ENCODE measurements at places on chromosomes 5 and 9.
A peak's percentile ranks its signal among the peaks of the same experiment; 100 is the strongest.

- no peak for DNase-seq
Measured at GRCh38 chr5:109907731-109908130, 218.0 kb downstream of the MAN2A1 start.

- no peak for DNase-seq
Measured at GRCh38 chr9:135566552-135566951, 5.0 kb downstream of the PAEP start.

- DNase-seq, result no peak
Measured at GRCh38 chr5:159377653-159378052, 47.4 kb upstream of the IL12B start.

- peak; percentile 20 for DNase-seq
Measured at GRCh38 chr9:110029429-110029955, 178.5 kb downstream of the C9orf152 start.

GRCh38 chr5:80576383-80576782, 6.3 kb upstream of the ANKRD34B start:
- DNase-seq, result no peak

DNA sequence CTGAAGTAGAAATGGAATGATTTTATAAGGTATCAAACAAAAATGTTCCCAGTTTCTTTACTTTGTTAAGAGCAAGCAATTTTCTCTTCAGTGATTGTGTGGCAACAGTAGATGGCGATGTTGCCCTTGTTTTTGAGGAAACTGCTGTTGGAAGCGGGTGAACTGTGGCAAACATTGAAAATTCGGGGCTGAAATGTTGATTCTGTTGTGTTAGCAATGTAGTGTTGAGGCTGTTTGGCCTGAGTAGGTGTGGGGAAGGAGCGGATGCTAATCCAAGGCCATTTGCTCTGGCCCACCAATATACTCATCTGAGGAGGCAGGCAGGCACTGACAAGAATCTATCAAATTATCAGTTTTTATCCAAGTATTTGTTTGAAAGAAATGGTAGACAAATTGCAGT, 129.8 kb downstream of the SLC12A2 start:
- no peak for DNase-seq

DNA sequence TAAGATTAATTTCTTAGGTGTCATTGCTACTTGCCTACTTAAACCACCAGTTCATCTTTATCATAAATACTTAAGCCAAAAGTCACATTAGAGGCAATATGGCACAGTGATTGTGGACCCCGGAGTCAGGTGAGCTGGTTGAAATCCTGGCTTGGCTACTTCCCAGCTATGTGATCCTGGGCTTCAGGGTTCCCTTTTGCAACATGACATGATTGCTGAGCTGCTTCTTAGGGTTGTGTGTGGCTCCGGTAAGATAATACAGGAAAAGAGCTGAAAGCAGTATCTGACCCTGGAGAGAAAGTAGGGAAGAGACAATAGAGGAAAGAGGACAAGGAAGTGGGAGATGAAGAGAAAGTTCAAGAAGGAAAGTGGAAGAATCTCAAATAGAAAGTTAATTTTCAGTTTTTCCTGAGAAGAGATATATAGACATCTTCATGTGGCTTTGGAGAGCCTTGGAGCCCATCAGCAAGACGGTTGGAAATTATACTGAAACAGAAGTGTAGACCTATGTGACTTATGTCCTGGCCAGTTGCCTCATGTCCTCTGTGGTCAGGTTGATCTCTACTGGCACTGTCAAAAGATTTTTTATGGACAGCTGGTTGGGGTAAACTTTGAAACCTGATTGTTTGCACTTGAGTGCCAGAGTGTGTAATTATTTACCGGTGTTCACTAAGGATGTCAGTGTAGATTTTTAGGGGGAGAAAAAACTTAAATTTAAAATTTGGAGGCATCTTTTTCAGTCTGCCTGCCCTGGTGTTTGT, 93.2 kb downstream of the GHR start:
- DNase-seq, result no peak

DNA sequence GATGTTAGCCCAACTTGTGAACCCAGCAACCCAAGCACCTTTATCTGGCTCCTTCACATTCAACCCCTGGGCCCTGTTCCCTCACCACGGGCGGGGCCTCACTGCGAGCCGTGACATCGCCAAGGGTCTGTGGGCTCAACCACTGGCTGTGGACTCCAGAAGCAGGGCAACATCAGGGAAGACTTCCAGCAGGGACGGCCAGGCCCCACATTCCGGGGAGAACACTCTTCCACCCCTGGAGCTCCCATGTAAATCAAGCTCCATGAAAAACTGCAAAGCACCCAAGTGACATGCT, 175.3 kb downstream of the ERCC6L2 start:
- DNase-seq, result no peak

DNA sequence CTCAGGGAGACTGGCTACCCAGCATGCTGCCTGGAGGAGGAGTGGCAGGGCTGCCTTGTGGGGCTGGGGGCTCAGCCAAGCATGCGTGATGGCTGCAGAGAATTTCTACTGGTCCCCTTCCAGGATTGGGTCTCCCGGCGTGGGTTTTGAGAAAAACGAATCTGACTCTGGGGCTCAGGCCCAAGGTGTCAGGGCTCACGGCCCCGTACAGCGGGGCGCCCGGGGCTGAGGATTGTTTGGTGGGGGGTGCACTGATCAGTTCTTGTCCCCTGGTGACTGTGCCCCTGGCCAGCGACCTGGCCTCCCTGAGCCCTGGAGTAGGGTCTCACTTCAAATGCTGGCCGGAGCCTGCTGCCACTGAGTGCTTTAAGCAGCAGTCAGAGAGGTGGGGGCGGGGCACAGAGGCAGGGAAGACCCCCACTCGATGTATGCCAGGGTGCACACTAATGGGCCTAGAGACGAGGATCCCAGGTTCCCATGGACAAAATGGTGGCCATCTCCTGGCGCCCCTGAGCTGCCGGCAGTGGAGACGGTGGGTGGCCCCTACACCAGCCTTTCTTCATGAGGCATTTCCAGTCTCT, 45.5 kb upstream of the RNU6ATAC start:
- no peak for DNase-seq

DNA sequence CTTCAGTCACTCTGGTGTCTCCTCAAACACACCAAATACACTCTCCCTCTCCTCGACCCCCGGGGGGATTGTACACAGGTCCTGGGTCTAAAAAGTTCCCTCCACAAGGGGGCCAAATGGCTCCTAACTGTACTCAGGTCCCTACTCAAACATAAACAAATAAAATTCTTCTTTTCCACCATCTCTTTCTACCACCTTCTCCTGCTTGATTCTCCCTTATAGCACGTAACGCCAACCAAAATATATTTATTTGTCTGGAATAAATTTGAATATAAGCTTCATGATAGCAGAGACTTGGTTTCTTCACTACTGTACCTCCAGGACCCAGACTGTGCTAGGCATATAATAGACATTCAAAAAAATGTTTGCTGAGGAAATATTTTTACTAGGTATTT, 21.4 kb downstream of the ZNF608 start:
- no peak for DNase-seq

DNA sequence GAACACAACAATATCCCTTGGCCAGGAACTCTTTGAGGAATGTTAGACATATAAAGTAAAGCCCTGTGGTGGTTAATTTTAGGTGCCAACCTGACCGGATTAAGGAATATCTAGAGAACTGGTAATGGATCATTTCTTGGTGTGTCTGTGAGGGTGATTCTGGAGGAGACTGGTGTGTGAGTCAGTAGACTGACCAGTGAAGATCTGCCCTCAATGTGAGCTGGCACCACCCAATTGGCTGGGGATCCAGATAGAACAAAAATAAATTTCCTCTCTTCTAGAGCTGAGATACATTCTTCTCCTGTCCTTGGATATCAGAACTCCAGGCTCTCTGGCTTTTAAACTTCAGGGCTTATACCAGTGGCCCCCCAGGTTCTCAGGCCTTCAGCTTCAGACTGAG, 56.2 kb upstream of the TNPO1 start:
- DNase-seq, result no peak

- peak; percentile 52 for DNase-seq
Measured at GRCh38 chr5:131109540-131110255, 55.4 kb downstream of the HINT1 start.

GRCh38 chr5:120692325-120692724, 228.2 kb downstream of the PRR16 start:
- no peak for DNase-seq

- no peak for DNase-seq
Measured at GRCh38 chr5:27026063-27026462, 12.3 kb downstream of the CDH9 start.

DNA sequence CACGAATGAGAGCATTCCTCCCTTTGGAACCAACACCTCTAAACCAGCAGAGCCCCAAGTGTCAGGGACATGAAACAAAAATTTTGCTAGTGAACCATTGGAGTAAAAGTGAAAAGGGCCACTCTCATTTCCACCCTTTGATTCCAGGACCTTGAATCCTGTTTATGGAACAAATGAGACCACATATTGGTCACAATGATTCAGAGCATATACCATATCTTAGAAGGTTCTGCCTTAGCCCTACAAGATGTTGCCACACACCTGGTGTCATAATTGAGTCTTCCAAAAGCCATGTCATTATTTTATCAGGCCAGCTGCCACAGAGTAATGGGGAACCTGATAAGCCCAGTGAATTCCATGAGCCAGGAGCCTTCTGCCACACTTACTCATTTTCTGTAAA, 66.3 kb upstream of the ZBTB43 start:
- DNase-seq, result no peak

GRCh38 chr5:172452398-172453205, 1.7 kb downstream of the SH3PXD2B start:
- no peak for DNase-seq

- no peak for DNase-seq
Measured at GRCh38 chr9:126123927-126124326, 202.7 kb upstream of the MVB12B start.

DNA sequence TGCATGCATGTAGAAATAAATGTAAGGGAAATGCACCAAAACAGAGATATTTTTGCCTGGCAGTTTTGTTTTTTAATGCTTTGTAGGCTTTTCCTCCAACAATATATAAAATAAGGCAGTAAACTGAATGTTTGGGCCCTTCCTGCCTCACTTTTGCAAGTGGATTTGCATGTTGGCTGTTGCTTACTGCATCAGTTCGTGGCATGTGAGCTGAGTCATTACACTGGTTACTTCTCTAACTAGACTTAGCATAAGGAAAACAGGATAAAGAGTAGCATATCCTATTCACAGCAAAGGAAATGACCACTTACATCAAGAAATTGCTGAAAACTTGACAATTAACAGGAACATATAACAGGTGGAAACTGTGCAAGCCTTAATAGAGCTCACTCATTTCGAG, 113.4 kb downstream of the TLE1 start:
- no peak for DNase-seq

GRCh38 chr9:18294229-18294628, 179.7 kb upstream of the ADAMTSL1 start:
- no peak for DNase-seq

Data from bone marrow (tissue), 2 donors.